ENCODE measurements at places on chromosomes 12 and 14.

DNA sequence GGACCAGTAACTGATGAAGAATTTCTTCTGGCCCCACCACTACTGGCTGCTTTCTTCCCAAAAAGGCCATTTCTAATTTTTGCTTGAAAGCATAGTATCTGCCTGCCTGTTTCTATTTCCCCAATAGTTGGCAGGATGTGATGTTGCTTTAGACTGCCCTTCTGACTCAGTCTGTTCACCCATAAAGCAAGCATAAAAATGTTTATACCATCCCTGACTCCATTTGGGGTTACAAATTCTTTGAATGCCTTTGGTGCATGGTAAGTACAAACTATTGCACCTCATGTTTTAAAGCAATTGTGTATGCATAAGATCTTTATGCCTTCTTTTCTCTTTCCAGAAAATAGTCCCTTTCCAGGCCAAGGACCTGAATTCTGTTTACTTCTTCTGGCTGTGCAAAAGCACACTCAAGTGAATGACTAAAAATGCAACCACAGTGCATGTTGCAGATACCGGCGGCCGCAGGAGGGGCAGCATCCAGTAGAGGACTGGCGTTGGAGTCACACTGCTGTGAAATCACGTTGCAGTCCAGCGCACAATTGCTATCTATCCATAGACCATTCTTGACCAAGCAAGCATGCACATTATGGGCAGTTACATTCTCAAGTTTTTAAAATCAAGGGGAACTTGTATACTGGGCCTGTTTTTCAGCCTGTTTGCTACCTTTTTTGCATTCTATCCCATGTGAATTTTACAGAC is 82.4 kb downstream of the SLC5A8 start:
- no peak for DNase-seq

DNA sequence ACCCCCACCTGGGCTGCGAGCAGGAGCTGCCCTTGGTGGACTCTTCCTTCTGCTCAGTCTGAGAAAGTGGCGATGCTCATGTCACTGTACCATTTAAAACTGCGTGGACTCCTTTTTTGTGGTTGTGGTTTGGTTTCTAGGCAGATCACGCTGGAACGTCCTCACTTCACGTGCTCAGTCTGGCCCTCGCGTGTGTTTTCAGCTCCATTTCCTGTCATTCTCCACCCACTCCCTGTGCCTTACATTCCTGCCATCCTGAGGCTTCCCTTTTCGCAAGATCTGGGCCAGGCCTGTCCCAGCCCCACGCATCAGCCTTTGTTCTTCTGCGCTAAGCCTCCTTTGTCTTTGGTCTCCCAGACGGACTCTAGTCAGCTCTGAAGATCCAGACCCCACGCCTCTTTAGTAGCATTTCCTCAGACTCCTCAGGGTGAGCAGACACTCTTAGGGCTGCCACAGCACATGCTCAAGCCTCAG is 105.4 kb downstream of the FBXL14 start:
- DNase-seq, result no peak

DNA sequence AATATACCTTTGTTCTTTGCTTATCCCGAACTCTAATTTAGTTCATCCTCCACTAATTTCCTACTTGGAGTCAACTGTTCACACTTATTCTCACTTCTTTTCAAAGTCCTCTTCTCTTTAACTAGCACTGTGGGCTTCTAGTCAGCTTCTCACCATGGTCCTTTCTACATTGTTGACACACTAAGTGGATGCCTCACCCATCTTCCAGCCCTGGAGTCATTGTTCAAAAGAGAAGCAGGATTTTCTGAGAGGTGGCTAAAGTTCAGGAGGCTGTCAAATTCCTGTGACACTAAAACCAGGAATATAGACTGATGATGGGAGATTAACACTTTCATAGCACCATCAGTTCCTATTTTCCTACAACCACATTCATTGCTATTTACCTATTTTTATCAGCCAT is 99.3 kb downstream of the PHLDA1 start:
- no peak for DNase-seq

GRCh38 chr12:24615967-24616411 is 332.9 kb downstream of the BCAT1 start:
- DNase-seq, result no peak

- no peak for DNase-seq
These were observed 21.1 kb downstream of the PLEKHG3 start for GRCh38 chr14:64725261-64725815.

DNA sequence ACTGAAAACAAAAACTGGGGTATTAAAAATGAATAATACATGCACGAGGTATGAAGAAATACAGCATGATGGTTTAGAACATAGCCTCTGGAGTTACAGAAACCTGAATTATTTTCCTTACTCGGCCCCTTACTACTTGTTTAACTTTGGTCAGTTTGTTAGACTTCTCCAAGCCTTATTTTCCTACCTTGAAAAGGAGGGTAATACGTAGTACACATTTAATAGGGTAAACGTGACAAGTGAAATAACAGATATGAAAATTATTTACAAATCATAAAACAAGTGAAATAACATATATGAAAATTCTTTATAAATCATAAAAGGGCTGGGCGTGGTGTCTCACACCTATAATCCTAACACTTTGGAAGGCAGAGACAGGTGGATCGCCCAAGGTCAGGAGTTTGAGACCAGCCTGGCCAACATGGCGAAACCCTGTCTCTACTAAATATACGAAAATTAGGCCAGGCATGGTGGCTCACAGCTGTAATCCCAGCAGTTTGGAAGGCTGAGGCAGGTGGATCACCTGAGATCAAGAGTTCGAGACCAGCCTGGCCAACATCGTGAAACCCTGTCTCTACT is 11.4 kb upstream of the PKP2 start:
- DNase-seq, result no peak

DNA sequence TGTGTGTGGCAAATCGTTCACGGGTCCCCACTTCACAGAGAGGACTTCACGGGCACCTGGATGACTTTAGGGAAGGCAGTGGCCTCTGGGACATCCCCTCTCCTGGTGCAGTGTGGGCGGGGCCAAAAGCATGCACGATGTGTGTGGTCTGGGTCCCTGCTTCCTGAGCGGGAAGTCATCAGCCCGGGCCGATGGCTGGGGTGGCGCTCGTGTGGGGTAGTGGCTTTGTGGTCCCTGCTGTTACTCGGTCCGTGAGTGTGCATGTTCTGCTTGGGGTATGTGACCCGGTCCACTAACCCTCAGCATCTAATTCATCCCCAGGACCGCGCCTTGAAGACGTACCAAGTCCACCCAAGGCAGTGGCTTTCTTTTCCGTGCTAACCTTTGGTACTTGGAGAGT is 142.5 kb upstream of the RTL1 start:
- no peak for DNase-seq
